GM23338 (cell line): ENCODE measurements at places on chromosomes 2 and 18. TPM values are rescaled to one million over a fixed set of nuclear protein-coding genes. Genes with fewer than 3 reads are reported as not detected.

SDC1 gene
- 40.6 and 43.0 TPM in 2 replicates for total RNA-seq

NT5C1B gene
- total RNA-seq, result not detected in 2 replicates

NPHP1 gene
- 1.2 and 4.6 TPM in 2 replicates for total RNA-seq

ANKRD29 gene
- total RNA-seq, result 6.6 and 16.9 TPM in 2 replicates

- H3K27me3 ChIP-seq, result no peaks in the 10 kb centered on the region
- peaks cover 4% of the 10 kb centered on the region; the same call in 1 of the 2 replicates for H3K4me1 ChIP-seq
- DNase-seq, result peak; percentile 77
- no peak overlapping the region for H3K4me3 ChIP-seq
These were observed 101.7 kb downstream of the B3GNT2 start for GRCh38 chr2:62297624-62298010.

GRCh38 chr2:100412881-100413321 lies 4.6 kb downstream of the CHST10 start:
- H3K27ac ChIP-seq, result peak overlapping the region; percentile 91
- no peaks in the 10 kb centered on the region for H3K27me3 ChIP-seq
- peak overlapping the region; percentile 1; the same call in 1 of the 2 replicates for H3K4me3 ChIP-seq
- DNase-seq, result peak; percentile 22

DNA sequence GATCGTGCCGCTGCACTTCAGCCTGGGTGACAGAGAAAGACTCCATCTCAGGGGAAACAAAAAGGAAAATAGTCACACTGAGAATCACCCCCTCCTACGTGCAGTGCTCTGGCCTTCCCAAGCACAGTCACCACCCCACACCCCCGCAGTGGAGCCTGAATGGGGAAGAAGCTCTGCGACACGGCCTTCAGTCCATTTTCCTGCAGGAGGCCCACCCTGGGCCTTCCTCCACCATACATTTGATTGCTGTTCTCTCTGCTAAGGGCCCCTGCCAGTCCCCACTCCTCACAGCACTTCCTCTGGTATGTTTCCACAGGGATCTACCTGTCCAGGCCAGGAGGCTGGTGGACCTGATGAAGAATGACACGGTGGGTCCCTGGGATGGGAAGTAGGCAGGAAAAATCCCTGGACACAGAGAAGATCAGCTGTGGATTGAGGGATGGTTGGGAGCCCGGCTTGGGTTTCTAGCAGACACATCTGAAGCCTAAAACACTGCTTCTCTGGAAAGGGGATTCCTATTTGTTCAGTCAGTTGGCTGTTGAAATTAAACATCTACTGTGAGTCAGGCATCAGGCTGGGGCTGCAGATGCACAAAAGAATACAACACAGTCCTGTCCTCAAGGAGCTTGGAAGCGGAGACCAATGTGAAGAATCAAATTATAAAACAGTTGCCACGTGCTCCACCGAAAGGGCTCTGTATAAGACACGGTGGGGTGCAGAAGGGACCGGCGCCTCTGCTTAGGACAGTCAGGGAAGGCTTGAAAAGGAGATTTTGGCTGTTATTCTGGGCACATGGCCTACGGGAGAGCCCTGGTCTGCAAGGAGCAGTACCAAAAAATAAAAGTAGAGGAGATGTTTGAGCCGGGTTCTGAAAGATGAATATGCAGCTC lies 82.2 kb downstream of the PLB1 start:
- no peaks in the 10 kb centered on the region for H3K36me3 ChIP-seq
- no peaks in the 10 kb centered on the region for H3K4me1 ChIP-seq
- no peak for DNase-seq
- H3K27me3 ChIP-seq, result no peaks in the 10 kb centered on the region
- H3K27ac ChIP-seq, result no peak overlapping the region

- H3K4me3 ChIP-seq, result no peak overlapping the region
- no peaks in the 10 kb centered on the region for H3K27me3 ChIP-seq
- H3K27ac ChIP-seq, result no peak overlapping the region
- H3K36me3 ChIP-seq, result no peaks in the 10 kb centered on the region
- DNase-seq, result no peak
These were observed 1100.2 kb downstream of the CBLN2 start for GRCh38 chr18:71443706-71444480.

DNA sequence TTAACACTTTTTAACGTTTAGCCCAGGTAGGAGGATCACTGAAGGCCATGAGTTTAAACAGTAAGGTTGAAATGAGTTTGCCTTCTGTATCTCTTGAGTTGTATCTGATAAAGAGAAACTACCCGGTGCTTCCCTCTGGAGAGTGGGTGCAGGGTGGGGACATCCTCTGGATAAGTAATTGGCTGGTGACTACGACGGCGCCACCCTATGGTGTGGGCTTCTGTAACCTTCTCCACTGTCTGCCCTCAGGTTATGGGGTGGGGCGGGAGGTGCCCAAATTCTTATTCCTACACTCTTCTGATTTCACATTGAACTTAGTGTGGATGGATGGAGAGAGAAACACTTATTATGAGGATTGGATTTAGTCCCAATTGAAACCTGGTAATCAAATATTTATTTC lies 68.8 kb downstream of the LDLRAD4 start:
- no peak for DNase-seq
- H3K27ac ChIP-seq, result no peak overlapping the region
- H3K36me3 ChIP-seq, result no peaks in the 10 kb centered on the region
- no peaks in the 10 kb centered on the region for H3K27me3 ChIP-seq
- H3K4me3 ChIP-seq, result no peak overlapping the region

DNA sequence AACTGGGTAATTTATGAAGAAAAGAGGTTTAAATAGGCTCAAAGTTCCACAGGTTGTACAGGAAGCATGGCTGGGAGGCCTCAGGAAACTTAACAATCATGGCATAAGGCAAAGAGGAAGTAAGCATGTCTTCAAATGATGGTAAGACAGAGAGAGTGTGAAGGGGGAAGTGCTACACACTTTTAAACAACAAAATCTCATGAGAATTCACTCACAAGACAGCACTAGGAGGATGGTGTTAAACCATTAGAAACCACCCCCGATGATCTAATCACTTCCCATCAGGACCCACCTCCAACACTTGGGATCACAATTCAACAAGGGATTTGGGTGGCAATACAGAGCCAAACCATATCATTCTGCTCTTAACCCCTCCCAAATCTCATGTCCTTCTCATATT lies 34.9 kb downstream of the CFAP210 start:
- H3K36me3 ChIP-seq, result no peaks in the 10 kb centered on the region
- H3K27me3 ChIP-seq, result no peaks in the 10 kb centered on the region
- DNase-seq, result no peak
- no peak overlapping the region for H3K4me3 ChIP-seq
- H3K4me1 ChIP-seq, result no peaks in the 10 kb centered on the region

DNA sequence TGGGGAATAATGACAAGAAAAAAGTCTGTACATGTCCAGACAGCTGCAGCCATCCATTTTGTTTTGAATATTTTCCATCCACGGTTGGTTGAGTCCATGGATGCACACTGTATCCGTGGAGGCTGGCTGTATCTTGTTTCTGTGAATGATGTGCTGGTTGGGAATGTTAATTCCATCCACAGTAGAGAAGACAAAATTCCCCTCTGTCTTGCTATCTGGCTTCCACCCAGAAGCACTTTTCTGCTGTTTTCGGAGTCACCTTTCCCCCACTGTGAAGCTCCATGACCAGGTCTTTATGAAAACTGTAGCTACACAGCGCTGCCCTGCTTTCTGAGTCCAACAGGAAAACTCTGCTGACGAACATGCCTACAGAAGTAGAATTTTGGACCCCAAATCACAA lies 122.3 kb downstream of the HRH4 start:
- no peak overlapping the region for H3K4me3 ChIP-seq
- H3K27ac ChIP-seq, result no peak overlapping the region
- DNase-seq, result no peak
- no peaks in the 10 kb centered on the region for H3K27me3 ChIP-seq

- no peak overlapping the region for H3K27ac ChIP-seq
- no peaks in the 10 kb centered on the region; the same call in 1 of the 2 replicates for H3K4me1 ChIP-seq
- peak; percentile 88 for DNase-seq
- H3K4me3 ChIP-seq, result peak overlapping the region; percentile 36
- no peaks in the 10 kb centered on the region for H3K27me3 ChIP-seq
- no peaks in the 10 kb centered on the region for H3K36me3 ChIP-seq
These were observed 41.2 kb upstream of the DAPL1 start for GRCh38 chr2:158753641-158754611.

- no peak overlapping the region for H3K27ac ChIP-seq
- H3K4me1 ChIP-seq, result peaks cover 6% of the 10 kb centered on the region; the same call in 1 of the 2 replicates
- DNase-seq, result no peak
- no peaks in the 10 kb centered on the region for H3K27me3 ChIP-seq
- no peaks in the 10 kb centered on the region for H3K36me3 ChIP-seq
These were observed 658.4 kb upstream of the FSHR start for GRCh38 chr2:49812730-49813129.

- H3K4me1 ChIP-seq, result no peaks in the 10 kb centered on the region
- H3K27ac ChIP-seq, result no peak overlapping the region
- no peak for DNase-seq
These were observed 11.7 kb downstream of the DGKD start for GRCh38 chr2:233365861-233366520.

- H3K27ac ChIP-seq, result no peak overlapping the region
- no peaks in the 10 kb centered on the region for H3K36me3 ChIP-seq
- H3K4me3 ChIP-seq, result no peak overlapping the region
- DNase-seq, result no peak
- H3K27me3 ChIP-seq, result no peaks in the 10 kb centered on the region
These were observed 21.4 kb upstream of the TDRD15 start for GRCh38 chr2:21102356-21102755.

DNA sequence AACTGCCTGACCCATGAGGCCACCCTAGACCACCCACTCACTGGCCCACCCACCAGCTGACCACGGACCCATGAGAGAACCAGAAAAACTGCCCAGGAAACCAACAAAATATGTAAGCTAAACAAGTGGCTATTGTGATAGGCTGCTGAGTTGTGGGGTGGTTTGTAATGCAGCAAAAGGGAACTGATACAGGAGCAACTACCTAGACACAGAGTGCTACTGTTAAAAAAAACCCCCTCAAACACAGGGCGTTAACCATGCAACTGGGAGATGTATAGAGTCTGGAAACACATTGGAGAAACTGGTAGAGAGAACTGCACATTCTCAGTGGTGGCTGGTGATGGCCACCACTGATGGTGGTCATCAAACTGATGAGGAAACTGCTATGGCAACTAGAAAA lies 206.3 kb upstream of the GYPC start:
- DNase-seq, result no peak
- no peaks in the 10 kb centered on the region; the same call in 1 of the 2 replicates for H3K36me3 ChIP-seq
- H3K27me3 ChIP-seq, result no peaks in the 10 kb centered on the region
- no peak overlapping the region for H3K27ac ChIP-seq
- no peaks in the 10 kb centered on the region for H3K4me1 ChIP-seq

- H3K36me3 ChIP-seq, result no peaks in the 10 kb centered on the region
- no peak overlapping the region for H3K4me3 ChIP-seq
- H3K4me1 ChIP-seq, result peaks cover 12% of the 10 kb centered on the region; the same call in 1 of the 2 replicates
- H3K27ac ChIP-seq, result no peak overlapping the region
These were observed 541.8 kb downstream of the NUP35 start for GRCh38 chr2:183666031-183666430.
